Activated CD4-positive, alpha-beta T cell treated with anti-CD3 and anti-CD28 coated beads, Interleukin-2, amount 50 U/mL, for 4 hours (primary cell): ENCODE measurements at places on chromosomes 4 and X.

GRCh38 chr4:165378745-165379677, at the start of gene CPE:
Gene CPE, plus strand, starts transcription at chr4:165379008. Its CDS starts 214 bp downstream, at chr4:165379222.
- DNase-seq, result peak; percentile 20

- no peak for DNase-seq
Measured at GRCh38 chr4:137819964-137820383, 287.7 kb upstream of the PCDH18 start.

- no peak for DNase-seq
Measured at GRCh38 chr4:45640281-45640680, 483.6 kb downstream of the GABRG1 start.

- peak; percentile 2 for DNase-seq
Measured at GRCh38 chr4:22897520-22898108, 204.9 kb downstream of the GBA3 start.

DNA sequence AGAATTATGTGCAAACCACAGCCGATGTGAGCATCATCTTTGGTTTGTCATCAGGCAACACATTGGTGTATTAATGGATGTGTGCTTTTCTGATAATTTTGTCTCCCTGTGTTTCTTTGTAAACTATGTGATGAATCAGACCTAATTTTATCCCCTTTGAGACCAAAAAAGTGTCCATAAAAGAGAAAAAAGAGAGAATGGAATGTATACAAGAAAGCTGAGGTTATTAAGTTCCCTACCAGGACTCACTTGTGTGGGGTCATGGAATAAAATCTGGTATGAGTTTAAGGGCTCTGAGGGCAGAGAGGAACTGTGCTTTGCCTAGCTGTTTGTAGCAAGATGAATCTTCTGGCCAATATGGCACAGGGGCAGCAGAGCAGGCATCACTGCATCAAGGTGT, 239.5 kb upstream of the HAND2 start:
- DNase-seq, result no peak

DNA sequence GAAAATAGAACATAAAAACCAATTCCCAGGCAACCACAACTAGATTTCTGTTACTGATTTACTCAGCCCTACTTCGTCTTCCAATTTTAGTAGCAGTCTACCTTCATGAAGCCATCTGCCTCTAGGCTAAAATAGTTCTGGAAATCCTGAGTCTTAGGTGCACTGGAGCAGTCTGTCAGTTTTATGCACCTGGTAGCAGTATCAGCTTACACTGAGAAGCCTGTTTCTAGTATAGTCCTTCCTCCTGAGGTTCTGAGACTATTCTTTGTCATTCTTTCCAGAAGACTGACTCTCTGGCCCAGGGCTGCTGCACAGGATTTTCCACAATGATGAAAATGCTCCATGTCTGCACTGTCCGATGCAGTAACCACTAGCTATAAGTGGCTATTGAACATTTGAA, 16.9 kb upstream of the HPRT1 start:
- no peak for DNase-seq

GRCh38 chr4:7924163-7924562, 15.5 kb downstream of the AFAP1 start:
- no peak for DNase-seq

DNA sequence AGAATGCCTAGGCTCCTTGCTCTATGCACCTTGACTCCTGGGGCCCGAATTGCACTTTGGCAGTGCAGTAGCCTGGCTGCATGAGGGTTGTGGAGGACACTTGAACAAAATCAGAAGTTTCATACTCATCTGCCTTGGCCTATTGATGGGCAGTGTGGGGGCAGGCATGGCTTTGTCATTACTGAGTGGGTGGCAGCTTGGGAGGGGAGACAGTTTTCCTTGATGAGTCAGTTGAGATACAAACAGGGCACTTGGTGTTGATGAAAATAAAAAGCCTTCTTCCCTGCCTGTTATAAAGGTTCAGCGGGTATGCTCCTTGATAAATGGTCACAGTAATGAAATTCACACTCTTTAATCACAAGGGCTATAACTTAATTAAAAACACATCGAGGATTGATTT, 126.8 kb upstream of the MAMLD1 start:
- no peak for DNase-seq

- no peak for DNase-seq
Measured at GRCh38 chr4:38574559-38575333, 89.3 kb upstream of the KLF3 start.

- no peak for DNase-seq
Measured at GRCh38 chrX:20418379-20419150, 151.9 kb upstream of the RPS6KA3 start.

DNA sequence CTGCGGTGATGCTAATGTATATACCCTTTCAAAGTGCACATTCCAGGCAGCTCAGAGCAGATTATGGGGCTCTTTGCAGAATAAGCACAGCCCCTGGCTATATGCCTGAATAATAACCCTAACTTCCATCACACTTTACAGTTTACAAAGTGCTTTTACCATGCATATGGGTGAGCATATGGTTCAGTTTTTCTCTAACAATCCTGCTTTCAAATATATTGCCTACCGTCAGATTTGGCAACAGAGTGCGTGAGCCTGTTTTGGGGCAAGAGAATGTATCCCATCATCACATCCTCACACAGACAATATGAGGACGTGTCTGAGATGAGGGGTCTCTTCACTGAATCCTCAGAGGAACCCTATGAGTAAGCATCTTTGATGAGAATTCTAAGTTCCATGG, 162.8 kb upstream of the VCX start:
- no peak for DNase-seq

- DNase-seq, result no peak
Measured at GRCh38 chr4:70533211-70533610, 14.8 kb downstream of the AMTN start.

DNA sequence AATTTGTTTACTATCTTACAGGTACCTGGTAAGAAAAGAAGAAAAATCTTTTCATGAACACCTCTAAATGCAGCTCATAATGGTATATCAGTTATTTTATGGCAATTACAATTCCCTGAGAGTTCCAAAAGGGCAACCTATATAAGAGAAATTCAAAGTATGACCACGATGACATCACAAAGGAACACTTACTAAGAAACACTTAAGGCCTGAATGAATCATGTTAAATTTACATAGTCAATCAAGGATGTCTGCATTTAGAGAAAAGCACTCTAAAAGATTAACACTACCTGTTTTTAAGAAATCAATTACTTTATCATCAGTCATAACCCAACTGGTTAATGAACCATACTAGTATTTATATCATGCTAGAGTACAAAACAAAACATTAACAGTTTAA, 63.9 kb downstream of the LCORL start:
- no peak for DNase-seq

GRCh38 chr4:40335525-40335894, 377 bp downstream of the CHRNA9 start:
- DNase-seq, result no peak

- DNase-seq, result no peak
Measured at GRCh38 chr4:100843910-100844309, 326.1 kb upstream of the EMCN start.

GRCh38 chrX:118682258-118683014, 45.0 kb upstream of the IL13RA1 start:
- no peak for DNase-seq

DNA sequence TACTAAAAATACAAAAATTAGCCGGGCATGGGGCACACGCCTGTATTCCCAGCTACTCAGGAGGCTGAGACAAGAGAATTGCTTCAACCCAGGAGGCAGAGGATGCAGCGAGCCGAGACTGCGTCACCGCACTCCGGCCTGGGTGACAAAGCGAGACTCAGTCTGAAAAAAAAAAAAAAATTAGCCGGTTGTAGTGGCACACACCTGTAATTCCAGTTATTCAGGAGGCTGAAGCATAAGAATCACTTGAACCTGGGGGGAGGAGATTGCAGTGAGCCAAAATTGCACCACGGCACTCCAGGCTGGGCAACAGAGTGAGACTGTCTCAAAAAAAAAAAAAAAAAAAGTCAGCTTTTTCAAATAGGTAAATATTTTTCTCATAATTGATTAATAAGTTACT, 71.9 kb downstream of the WDFY3 start:
- DNase-seq, result no peak

- no peak for DNase-seq
Measured at GRCh38 chr4:70703619-70704214, 15.4 kb downstream of the UTP3 start.

- DNase-seq, result no peak
Measured at GRCh38 chr4:93719552-93719951, 109.0 kb upstream of the ATOH1 start.

DNA sequence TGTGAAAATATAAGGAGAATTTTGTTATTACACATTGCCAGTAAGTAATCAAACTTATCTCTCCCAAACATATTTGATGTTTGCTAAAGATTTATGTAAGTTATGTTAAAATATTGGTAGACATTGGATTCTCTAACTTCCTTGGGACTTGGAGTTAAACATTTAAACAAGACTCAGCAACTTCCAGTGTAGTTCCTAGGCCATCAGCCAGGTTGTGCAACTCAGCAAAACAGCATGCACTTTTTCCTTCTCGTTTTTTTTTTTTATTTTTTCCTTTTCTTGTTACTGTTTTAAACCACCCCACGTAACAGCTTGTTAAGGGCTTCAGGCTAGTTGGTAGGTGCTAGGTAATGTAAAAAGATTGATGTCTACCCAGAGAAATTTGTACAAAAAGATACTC, 510.4 kb downstream of the ANKRD50 start:
- no peak for DNase-seq

DNA sequence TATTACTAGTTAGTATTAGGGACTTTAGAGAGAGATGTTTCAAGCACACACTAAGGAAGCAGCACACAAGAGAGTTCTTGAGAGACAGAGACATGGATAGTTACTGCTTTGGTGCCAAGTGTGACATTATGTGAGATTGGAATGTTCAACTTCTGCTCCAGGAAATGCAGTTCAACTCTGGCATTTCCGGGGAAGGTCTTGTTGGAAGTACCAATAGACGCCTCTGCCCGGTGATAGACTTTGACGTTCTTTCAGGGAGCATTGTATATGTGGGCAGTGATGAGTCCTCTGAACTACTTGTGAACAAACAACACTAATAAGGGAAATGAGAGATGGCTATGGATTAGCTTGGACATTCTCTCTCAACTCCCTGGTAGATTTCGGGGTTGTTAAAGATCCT, 638.1 kb upstream of the BOD1L1 start:
- DNase-seq, result no peak

GRCh38 chr4:188960411-188961093, 821.3 kb downstream of the TRIML1 start:
- DNase-seq, result no peak

DNA sequence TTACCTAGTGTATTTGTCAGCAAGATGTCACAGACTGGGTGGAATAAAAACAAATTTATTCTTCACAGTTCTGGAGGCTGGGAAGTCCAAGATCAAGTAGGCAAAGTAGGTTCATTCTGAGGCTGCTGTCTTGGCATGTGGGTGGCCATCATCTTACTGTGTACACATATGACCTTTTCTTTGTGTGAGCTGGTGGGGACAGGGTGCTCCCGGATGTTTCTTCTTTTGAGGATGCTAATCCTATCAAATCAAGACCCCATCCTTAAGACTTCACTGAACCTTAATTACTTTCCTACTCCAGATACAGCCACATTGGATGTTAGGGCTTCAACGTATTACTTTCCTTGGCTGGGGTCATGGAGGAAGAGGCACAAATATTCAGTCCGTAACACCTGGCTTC, 74.0 kb downstream of the TLL1 start:
- DNase-seq, result no peak

GRCh38 chr4:101853691-101854090, 63.2 kb downstream of the BANK1 start:
- no peak for DNase-seq

- DNase-seq, result no peak
Measured at GRCh38 chr4:54025582-54025981, 38.8 kb downstream of the CHIC2 start.

DNA sequence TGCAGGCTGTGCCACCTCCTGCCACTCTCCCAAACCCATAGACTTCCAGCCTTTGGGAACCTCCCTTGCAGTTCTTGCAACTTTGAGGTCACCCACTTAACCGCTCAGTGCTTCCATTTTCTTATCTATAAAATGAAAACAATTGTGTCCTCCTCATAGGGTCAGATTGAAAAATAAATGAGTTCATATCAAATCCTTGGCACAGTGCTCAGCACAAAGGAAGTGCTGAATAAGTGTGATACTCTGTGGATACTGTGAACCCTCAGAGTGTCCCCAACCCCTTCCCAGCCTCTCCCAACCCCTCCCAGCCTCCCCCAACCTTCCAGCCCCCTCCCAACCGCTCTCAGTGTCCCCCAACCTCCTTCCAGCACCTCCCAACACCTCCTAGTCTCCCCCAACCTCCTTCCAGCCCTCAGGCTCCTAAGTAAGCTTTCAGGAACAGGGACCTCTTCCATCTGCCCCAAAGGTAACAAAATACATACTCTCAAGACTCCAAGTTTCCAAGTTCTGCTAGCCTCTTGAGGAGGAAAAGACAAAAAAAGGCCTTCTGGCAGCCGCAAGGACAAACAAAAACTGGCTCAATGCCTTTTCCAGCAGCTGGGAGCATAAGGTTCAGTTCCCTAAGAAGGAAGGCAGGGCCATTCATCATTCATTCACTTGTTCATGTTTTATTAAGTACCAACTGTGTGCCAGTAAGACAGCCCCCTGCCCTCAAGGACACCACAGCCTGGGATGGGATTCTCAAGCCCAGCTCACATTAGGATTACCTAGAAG, 46.1 kb upstream of the LGI2 start:
- DNase-seq, result no peak

DNA sequence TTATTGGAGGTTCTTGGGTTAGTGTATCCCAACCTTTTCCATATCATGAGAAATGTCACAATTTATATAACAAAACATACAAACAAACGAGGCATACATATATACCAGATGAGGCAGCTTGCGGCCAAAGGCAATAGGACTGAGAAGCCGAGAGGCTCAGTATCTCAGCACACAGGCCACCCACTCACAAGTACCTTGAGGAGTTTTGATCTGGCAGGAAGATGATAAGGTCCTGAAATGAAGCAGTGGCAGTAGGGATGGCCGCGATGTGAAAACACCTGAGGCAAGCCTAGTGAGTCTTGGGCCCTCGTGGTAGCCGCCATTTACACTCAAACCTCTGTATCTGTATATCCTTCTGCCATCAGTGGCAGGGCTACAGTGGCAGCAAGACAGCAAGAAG, 55.3 kb upstream of the PRPS1 start:
- DNase-seq, result no peak
